ENCODE measurements at places on chromosomes 6 and 20.

- no peak overlapping the region for H3K4me3 ChIP-seq
- no peaks in the 10 kb centered on the region for H3K36me3 ChIP-seq
- no peak for DNase-seq
- no peak overlapping the region for H3K27ac ChIP-seq
- peaks cover 19% of the 10 kb centered on the region for H3K27me3 ChIP-seq
Observed at GRCh38 chr6:137871291-137871690, 4.2 kb downstream of the TNFAIP3 start.

- H3K4me1 ChIP-seq, result peaks cover 10% of the 10 kb centered on the region
- DNase-seq, result no peak
- H3K27ac ChIP-seq, result no peak overlapping the region
- H3K36me3 ChIP-seq, result no peaks in the 10 kb centered on the region
- H3K4me3 ChIP-seq, result no peak overlapping the region
- H3K27me3 ChIP-seq, result no peaks in the 10 kb centered on the region
Observed at GRCh38 chr6:167711768-167712730, 114.7 kb upstream of the AFDN start.

DNA sequence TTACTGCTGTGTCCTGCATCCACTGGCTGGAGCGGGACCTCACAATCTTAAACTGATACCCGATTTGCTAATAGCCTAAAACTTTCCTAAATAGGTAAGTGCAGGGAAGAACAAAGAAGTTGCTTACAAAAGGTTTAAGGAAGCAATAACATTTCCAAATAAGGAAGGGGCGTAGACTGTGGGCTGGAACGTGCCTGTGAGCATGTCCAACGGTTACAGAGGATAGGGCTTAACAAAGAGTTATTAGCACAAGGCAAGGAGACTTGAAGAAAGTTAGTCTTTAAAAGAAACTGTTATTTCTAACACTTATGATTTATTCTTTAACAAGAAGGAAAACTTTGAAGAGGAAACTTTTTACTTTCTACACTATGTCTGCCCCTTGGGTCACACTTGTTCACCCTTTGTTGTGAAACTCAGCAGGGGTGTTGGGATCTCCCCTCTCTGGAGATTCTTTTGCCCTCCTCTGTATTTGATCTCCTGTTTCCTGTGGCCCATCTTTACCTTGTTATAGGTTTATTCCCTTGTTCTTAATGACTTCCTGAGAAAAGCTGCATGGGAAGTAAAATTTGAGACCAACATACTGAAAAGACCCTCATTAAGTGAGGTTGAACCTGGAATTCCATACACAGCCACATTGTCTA lies 28.7 kb downstream of the KAT14 start:
- no peaks in the 10 kb centered on the region for H3K27me3 ChIP-seq
- no peak overlapping the region for H3K4me3 ChIP-seq
- peaks cover 5% of the 10 kb centered on the region for H3K4me1 ChIP-seq
- DNase-seq, result peak; percentile 27

DNA sequence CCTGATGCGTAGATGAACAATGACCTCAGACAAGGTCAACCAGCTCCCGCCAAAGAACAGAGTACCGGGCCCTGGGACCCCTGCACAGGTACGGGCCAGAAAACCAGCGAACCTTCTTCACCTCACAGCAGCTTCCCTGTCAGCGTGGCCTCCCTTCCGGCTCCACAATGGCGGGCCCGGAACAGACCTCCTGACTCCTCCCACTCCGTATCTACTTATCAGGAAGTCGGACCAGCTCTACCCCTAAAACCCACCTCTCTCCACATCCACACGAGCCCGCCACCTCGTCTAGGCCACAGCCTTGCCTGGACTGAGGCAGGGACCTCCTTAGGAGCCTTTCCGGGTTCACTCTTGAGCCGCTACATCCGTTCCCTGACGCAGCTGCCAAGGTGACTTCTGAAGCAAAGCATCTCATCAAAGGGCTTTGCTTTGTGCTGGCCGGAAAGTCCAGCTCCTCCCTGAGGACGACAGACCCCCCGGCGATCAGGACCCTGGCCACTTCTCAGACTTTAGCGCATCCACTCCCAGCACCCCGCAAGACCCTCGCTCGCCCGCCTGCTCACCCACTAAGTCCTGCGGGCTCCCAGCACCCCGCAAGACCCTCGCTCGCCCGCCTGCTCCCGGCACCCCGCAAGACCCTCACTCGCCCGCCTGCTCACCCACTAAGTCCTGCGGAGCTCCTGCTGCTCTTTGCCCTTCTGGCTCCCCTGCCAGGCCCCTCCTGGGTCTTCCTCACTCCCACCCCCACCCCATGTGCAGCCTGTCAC lies 308.3 kb upstream of the FOXQ1 start:
- no peaks in the 10 kb centered on the region for H3K36me3 ChIP-seq
- no peaks in the 10 kb centered on the region for H3K4me1 ChIP-seq
- H3K4me3 ChIP-seq, result no peak overlapping the region
- H3K27me3 ChIP-seq, result no peaks in the 10 kb centered on the region
- no peak overlapping the region for H3K27ac ChIP-seq

DNA sequence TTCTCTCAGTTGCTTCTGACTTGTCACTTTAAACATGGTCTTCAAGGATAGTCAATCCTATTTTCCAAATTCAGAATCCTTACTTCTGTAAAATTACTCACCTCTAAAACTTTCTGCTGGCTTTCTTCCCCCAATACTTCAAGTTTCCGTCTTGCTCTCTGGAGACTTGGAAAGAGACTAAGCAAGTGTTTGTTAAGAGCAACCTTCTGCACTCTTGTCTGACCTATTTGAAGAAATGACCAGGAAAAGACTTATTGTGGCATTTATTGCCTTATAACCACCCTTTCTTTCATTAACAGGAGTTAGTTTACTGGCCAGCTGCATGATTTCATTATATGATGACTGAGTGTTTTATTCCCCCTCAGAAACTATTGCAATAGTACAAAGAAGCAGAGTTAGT lies 181.0 kb downstream of the TBC1D7 start:
- no peak overlapping the region for H3K27ac ChIP-seq
- no peak overlapping the region for H3K4me3 ChIP-seq
- no peaks in the 10 kb centered on the region for H3K36me3 ChIP-seq
- no peaks in the 10 kb centered on the region for H3K27me3 ChIP-seq

- no peaks in the 10 kb centered on the region for H3K36me3 ChIP-seq
- H3K4me3 ChIP-seq, result no peak overlapping the region
- H3K4me1 ChIP-seq, result no peaks in the 10 kb centered on the region
- no peak overlapping the region for H3K27ac ChIP-seq
- H3K27me3 ChIP-seq, result no peaks in the 10 kb centered on the region
Observed at GRCh38 chr6:112005013-112005371, 48.9 kb upstream of the CCN6 start.

DNA sequence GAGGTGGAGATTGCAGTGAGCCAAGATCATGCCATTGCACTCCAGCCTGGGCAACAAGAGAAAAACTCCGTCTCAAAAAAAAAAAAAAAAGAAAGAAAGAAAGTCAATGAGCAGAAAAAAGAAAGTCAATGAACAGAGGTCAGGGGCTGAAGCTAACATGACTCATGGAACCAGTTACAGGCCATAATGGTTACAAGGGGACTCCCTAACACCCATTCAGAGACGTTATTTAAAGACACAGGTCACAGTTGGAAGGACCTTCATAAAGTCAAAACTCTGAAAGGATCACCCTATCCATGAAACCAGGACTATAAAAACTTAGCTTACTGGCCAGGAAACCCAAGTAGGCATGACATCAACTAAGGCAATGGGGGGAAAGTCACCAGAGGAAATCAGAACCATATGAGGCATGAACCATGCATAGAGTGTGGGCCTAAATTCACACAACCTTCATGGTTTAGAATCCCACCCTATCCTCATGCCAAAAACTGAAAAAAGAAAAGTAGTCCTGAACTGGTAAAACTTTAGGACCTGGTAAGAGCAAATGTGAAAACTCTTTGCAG lies 18.2 kb downstream of the FBXL4 start:
- peaks cover 41% of the 10 kb centered on the region for H3K4me1 ChIP-seq
- DNase-seq, result no peak
- H3K27me3 ChIP-seq, result no peaks in the 10 kb centered on the region
- H3K36me3 ChIP-seq, result no peaks in the 10 kb centered on the region

DNA sequence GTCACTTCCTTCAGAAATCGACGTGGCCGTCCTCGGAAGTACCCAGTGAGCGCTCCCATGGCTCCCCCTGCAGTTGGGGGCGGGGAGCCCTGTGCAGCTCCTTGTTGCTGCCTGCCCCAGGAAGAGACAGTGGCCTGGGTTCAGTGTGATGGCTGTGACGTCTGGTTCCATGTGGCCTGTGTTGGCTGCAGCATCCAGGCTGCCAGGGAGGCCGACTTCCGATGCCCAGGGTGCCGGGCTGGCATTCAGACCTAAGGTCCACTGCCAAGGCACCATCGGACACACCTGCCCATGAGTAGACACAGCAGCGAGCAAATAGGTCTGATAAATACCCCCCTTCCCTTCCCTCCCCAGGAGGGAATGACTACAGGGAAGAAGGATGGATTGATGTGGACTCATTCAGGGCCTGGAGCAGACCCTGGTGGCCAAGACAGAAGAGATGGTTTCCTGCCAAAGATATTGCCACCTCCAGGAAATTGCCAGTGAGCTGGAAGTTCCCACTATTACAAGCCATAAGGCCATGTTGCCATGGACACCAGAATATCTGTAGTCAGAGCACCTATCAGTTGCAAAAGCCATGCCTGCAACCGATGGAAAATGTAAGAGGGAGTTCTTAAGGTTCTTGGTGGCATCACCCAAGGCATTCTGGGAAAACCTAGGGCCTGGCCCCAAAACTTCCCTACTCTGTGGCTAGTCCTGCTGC lies 4.2 kb downstream of the TCF19 start:
- peak; percentile 65 for DNase-seq
- H3K4me3 ChIP-seq, result no peak overlapping the region
- 0 out of 2 replicates have a peak, but pooled peaks cover 2% of the 10 kb centered on the region for H3K27me3 ChIP-seq
- H3K27ac ChIP-seq, result peak overlapping the region; percentile 83
- peaks cover 32% of the 10 kb centered on the region for H3K36me3 ChIP-seq

DNA sequence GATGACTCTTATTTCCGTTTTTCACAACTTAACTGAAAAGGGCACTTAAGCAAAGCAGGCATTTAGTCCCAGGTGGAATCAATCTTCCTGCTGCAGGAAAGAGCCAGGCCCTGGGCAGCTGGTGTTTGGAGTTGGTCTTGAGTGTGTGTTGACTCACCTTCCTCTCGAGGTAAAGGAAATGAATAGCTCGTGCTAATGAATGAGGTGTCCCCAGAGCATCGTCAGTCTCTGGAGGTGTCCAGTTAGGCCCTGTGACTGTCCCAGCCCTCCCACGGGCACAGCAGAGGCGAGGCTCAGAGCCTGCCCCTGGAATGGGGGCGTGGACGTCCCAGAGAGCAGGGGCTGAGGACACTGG lies 277.7 kb downstream of the NRN1 start:
- no peak for DNase-seq
- H3K27me3 ChIP-seq, result no peaks in the 10 kb centered on the region
- H3K4me3 ChIP-seq, result no peak overlapping the region

GRCh38 chr20:50855498-50856474 lies 60.9 kb downstream of the BCAS4 start:
- H3K27me3 ChIP-seq, result no peaks in the 10 kb centered on the region
- 0 out of 2 replicates have a peak overlapping the region, but pooled peaks have one; percentile 66 for H3K27ac ChIP-seq
- no peak overlapping the region for H3K4me3 ChIP-seq
- no peaks in the 10 kb centered on the region for H3K36me3 ChIP-seq
- peaks cover 9% of the 10 kb centered on the region for H3K4me1 ChIP-seq

GRCh38 chr20:38095017-38095686 lies 61.6 kb downstream of the RPRD1B start:
- no peak for DNase-seq
- H3K4me1 ChIP-seq, result no peaks in the 10 kb centered on the region
- no peaks in the 10 kb centered on the region for H3K27me3 ChIP-seq
- H3K4me3 ChIP-seq, result no peak overlapping the region
- H3K36me3 ChIP-seq, result no peaks in the 10 kb centered on the region

DNA sequence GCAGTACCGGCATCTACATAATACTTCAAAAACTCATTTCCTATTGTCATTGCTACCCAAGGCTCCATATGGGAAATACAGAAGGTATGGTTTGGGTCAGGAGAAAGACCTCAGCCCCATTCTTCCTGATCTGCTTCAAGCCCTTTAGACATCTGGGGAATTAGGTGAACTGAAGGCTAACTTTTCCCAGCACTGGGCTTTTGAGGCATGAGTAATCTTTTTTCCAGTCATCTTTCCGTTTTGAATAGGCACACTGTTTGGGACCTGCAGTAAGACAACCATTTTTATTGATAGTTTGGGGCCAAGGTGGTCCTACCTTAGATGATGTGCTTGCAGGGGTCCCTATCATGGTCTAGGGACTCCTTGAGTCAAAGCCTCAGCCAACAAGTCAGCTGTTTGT lies 198.4 kb downstream of the HAO1 start:
- DNase-seq, result no peak
- H3K4me1 ChIP-seq, result no peaks in the 10 kb centered on the region
- H3K27me3 ChIP-seq, result no peaks in the 10 kb centered on the region
- no peak overlapping the region for H3K27ac ChIP-seq
- no peak overlapping the region for H3K4me3 ChIP-seq

DNA sequence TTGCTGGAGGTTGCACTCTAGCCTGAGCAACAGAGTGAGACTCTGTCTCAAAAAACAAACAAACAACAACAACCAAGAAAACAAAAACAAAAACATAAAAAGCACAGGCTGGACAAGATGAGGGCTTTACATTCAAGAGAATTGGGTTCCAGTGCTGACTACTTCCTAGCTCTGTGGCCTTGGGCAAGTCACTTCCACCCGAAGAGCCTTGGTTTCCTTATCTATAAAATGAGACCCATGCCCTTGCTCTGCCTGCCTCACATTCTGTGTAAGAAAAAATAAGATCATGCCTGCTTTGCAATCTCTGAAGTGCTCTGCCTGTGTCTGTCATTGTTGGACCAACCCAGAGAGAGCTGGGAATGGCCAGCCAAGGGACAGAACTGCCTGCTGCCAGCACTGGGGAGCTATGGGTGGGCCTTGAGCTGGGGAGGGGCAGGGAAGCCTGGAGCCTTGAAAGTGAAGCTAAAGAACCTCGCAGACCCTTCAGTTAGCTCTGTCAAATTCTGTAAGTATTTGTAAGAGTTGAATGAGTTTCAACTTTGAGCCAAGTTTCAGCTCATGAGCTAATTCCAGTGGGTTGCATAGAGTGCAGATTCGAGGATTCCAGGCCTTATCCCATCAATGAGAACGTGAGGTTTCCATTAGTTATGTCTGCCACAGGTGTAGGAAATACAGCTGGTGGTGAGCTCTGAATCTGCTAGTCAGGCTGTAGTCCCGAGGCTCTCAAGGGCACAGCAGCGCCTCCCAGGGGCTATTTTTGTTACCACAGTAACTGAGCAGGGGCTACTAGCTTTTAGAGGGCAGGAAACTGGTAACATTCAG lies 93.2 kb downstream of the DLGAP4 start:
- no peak overlapping the region for H3K27ac ChIP-seq
- DNase-seq, result peak; percentile 98
- H3K4me1 ChIP-seq, result peaks cover 9% of the 10 kb centered on the region
- no peaks in the 10 kb centered on the region for H3K27me3 ChIP-seq
- no peak overlapping the region for H3K4me3 ChIP-seq
- H3K36me3 ChIP-seq, result no peaks in the 10 kb centered on the region

- H3K27me3 ChIP-seq, result no peaks in the 10 kb centered on the region
- no peak overlapping the region for H3K27ac ChIP-seq
- H3K4me1 ChIP-seq, result peaks cover 14% of the 10 kb centered on the region
- DNase-seq, result peak; percentile 30
- H3K4me3 ChIP-seq, result no peak overlapping the region
- no peaks in the 10 kb centered on the region for H3K36me3 ChIP-seq
Observed at GRCh38 chr6:107691062-107691751, 132.9 kb downstream of the SCML4 start.

- H3K36me3 ChIP-seq, result no peaks in the 10 kb centered on the region
- peak overlapping the region; percentile 1 for H3K27ac ChIP-seq
- no peak overlapping the region for H3K4me3 ChIP-seq
- no peak for DNase-seq
- peaks cover 63% of the 10 kb centered on the region for H3K4me1 ChIP-seq
Observed at GRCh38 chr6:21842875-21843645, 249.5 kb downstream of the SOX4 start.

GRCh38 chr20:44182135-44182765 lies 4.7 kb downstream of the JPH2 start:
- peaks cover 4% of the 10 kb centered on the region for H3K27me3 ChIP-seq
- no peak overlapping the region for H3K27ac ChIP-seq
- peaks cover 13% of the 10 kb centered on the region for H3K4me1 ChIP-seq
- H3K36me3 ChIP-seq, result no peaks in the 10 kb centered on the region
- H3K4me3 ChIP-seq, result no peak overlapping the region
- DNase-seq, result no peak

Measured in GM23338 (cell line).